Stimulated activated CD4-positive, alpha-beta T cell treated with anti-CD3 and anti-CD28 coated beads, Interleukin-4, amount 100 ng/mL, for 48 hours (primary cell): ENCODE measurements at places on chromosomes 12 and 14.
A peak's percentile ranks its signal among the peaks of the same experiment; 100 is the strongest.

- no peak for DNase-seq
Measured at GRCh38 chr12:110314308-110314707, 33.3 kb downstream of the ATP2A2 start.

- no peak for DNase-seq
Measured at GRCh38 chr14:97164021-97164420, 366.8 kb downstream of the VRK1 start.

DNA sequence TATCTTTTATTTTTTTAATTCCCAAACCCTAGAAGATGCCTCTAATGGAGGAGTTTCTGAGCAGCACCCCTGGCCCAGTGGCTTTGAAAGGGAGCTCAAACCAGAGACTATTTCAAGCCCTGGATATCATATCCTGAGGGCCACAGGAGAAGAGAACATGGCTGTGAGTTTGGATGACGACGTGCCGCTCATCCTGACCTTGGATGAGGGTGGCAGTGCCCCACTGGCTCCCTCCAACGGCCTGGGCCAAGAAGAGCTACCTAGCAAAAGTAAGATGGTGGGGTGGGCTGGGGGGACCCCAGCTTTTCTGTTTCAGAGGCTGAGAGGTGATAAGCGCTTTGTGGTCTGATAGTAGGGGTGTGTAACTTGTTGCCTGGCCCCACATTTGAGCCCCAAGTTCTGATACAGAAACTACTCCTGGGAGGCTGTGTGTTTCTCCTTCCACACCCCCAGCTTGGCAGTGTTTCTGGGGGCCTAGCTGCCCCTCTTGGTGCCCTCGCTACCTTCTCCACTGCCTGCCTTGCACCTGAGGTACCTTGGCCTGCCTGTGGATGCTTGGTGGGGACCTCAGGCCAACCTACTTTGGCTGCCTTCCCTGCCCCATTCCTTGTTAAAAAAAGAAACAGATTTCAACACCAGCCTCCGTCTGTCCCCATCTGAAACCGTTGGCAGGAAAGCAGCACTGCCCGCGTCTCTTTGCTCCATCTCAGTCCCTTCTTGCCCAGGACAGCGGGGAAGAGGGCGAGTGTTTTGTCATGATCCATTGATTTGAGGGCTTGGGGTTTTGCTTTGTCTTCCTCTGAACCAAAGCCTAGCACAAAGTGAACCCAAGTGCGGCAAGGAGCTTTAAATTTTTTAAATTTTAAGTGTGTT is 5.7 kb downstream of the TPCN1 start:
- no peak for DNase-seq

DNA sequence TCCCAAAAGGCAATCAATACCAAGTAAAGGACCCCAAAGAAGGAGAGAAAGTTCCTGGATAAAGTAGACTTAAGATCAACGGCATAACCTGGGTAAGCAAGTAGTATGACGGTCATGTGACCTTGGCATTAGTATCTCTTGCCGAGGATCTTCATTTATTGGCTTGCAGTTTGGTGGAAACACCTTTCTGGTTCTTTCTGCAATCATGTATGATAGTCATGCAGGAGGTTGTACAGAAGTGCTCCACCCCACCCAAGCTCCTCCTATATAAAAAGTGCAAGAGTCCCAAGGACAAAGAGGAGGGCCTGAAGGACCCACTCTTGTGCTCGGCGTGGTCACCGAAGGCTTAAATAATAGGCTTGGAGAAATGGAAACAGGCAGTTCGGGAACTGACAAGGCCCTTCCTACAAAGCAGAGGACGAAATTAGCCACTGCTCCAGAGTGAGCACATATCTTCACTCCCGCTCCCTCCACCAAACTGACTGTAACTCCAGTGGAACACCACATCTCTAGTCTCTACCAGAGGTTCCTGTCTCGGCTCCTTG is 750 bp downstream of the CS start:
- DNase-seq: no peak

- DNase-seq: no peak
Measured at GRCh38 chr12:126734296-126734695, 1532.7 kb upstream of the TMEM132C start.

GRCh38 chr14:85702191-85702590 is 172.2 kb downstream of the FLRT2 start:
- DNase-seq: no peak

- no peak for DNase-seq
Measured at GRCh38 chr12:66903782-66904396, 225.0 kb upstream of the GRIP1 start.

GRCh38 chr14:71355324-71356201 is 448.3 kb downstream of the PCNX1 start:
- DNase-seq: no peak

DNA sequence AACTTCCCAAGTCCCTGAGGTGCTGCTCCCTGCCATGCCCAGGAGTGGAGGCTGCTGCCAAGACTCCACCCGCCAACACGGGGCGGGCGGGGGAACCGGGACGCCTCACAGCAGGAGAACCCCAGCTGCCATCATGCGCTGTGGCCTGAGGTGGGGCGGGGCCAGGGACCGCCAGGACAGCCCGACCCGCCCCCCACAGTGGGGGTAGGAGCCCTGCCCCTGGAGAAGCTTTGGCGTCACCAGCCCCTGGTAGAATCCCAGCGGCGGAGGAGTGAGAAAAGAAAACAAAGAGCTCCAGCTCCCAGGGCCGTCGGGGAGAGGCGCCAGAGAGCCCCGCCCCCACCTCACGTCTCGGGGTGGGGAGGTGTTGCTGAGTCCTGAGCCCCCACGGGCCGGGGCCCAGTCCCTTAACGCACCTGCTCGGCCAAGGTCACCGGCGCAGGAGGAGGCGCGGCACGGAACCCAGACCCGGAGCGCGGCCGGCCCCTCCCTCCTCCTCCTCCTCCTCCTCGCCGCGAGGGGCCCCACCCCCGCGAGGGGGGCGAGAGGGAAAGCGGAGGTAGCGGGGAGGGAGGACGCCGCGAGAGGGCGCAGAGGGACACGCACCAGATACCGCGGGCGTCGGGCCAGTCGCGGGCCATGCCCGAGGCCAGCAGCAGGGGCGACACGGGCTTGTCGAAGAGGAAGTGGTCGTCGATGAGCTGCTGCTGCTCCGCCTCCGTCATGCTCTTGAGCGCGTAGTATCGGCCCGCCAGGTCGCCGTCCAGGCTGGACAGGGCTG is 1.8 kb downstream of the CKB start:
- DNase-seq: peak; percentile 34

GRCh38 chr14:101716956-101717662 is 44.4 kb upstream of the PPP2R5C start:
- no peak for DNase-seq
